Suppressor macrophage treated with lipopolysaccharide for 4 hours (primary cell): ENCODE measurements at places on chromosomes 16 and 17.
A peak's percentile ranks its signal among the peaks of the same experiment; 100 is the strongest.

GRCh38 chr17:78903101-78903779 lies at the start of gene CEP295NL:
Gene CEP295NL (minus strand): TSS chr17:78903201. CDS start chr17:78901828, 1,373 bp downstream.
- DNase-seq, result no peak

- DNase-seq, result no peak
Observed at GRCh38 chr16:17564856-17565255, 94.1 kb upstream of the XYLT1 start.

GRCh38 chr17:8798176-8798845 lies 854 bp downstream of the MFSD6L start:
- no peak for DNase-seq

GRCh38 chr16:25289466-25289865 lies 31.8 kb upstream of the ZKSCAN2 start:
- no peak for DNase-seq

DNA sequence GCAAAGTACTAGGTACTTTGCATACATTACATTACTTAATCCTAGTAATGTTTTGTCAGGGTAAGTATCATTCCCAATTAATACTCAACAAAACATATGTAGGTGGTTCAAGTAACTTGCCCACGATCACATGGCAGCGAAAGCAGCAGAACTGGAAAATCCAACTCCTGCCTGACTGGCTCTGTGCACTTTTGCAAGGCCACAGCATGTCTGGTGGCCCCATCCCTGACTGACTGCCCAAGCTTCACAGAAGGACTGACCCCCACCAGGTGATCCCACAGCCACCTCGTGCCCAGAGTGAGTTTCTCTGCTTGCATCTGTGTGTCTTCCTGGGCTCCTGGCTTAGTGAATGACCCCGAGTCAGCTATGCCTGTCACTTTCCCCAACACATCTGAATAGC lies 11.4 kb downstream of the CNP start:
- DNase-seq, result no peak

- DNase-seq, result no peak
Observed at GRCh38 chr17:46977348-46977747, 1.7 kb downstream of the RPRML start.

GRCh38 chr17:62611292-62611691 lies 16.2 kb upstream of the MRC2 start:
- peak; percentile 68 for DNase-seq

GRCh38 chr16:14087181-14087580 lies 16.1 kb downstream of the MRTFB start:
- no peak for DNase-seq

- DNase-seq, result no peak
Observed at GRCh38 chr16:57028086-57028485, 38.7 kb downstream of the NLRC5 start.

GRCh38 chr16:78695391-78695790 lies 595.9 kb downstream of the WWOX start:
- no peak for DNase-seq

- DNase-seq, result peak; percentile 38
Observed at GRCh38 chr17:12180644-12181261, 160.1 kb downstream of the MAP2K4 start.

DNA sequence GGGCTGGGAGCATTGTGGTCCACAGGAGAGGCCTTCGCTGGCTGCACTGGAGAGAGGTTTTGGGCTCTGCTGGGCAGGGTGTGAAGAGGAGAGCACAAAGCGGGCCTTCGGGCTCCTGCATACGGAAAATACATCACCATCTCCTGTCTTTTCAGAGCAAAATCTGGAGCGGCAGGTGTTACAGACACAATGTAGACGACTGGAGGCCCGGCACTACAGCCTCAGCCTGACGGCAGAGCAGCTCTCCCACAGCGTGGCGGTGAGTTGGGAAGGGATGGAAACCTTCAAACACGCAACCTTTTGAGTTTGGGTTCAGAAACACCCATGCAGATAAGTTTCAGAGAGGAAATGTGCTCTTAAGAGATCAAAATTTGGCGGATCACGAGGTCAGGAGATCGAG lies 17.9 kb downstream of the GINS2 start:
- DNase-seq, result no peak

DNA sequence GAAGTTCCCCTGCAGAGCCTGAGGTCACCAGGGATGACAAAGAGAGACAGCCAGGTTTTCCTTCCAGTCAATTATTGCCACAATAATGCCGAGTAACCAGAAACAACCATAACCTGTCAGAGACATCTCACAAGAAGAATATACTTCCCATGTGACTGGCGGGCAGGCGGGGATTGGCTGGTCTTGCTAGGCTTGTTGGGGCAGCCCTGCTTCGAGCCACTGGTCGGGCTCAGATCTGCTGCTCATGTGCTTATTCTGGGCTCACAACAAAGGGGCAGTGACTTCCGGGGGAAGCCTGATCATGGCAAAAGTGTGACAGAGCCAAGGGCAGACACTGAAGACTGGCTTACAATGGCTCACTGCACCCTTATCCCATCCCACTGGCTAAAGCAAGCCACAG lies 48.1 kb upstream of the IRX6 start:
- DNase-seq, result no peak

GRCh38 chr16:10103118-10103517 lies 79.1 kb downstream of the GRIN2A start:
- DNase-seq, result no peak

- DNase-seq, result peak; percentile 51
Observed at GRCh38 chr17:66673668-66674276, 161.1 kb upstream of the CACNG5 start.

DNA sequence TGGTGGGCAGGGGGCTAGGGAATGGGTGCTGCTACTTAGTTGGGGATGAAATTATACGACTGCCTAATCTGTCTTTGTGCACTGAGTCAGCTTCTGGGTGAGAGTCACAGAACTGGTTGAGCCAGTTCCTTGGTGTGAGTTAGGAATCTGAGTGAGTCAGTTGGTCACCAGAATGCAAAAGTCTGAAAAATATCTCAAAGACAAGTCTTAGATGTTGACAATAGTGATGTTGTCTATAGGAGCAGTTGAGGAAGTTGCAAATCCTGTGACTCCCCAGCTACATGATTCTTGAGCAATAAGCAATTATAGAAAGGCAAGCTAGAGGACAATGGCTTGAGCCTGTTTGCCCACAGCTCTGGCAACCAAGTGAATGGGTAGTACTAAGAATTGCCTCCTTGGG lies 399.2 kb downstream of the CNTNAP4 start:
- DNase-seq, result no peak
